ENCODE measurements at places on chromosomes 12 and 14.

- no peak for DNase-seq
Observed at GRCh38 chr12:51662728-51663154, 71.7 kb downstream of the SCN8A start.

DNA sequence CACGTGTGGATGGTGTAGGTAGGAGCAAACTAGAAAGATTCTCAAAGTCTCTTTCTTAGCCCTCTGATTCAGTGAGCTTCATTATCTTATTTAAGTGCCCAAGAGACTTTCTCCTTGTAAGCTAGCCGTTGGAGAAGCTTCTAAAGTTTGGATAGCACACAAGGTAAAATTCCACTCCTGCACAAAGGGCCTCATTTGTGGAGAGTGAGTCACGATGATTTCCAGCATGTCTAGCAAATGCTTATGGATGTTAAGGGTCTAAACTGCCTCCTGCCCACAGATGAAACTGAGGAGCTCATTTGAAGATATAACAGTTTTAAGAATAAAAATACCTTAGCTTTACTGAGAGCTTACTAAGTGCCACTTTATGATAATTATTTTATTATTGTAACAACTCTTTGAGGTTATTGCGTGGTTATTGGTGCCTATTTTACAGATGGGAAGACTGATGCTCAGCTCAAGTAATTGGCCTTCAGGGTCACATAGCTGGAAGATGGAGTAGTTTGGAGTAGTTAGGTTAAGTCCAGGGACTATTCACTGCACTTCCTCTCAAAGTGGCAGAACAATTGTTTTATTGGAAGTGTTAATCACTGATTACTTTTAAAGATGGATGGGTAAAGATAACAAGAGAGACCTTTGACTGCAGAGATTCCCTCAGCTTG is 78.7 kb upstream of the HIF1A start:
- no peak for DNase-seq

DNA sequence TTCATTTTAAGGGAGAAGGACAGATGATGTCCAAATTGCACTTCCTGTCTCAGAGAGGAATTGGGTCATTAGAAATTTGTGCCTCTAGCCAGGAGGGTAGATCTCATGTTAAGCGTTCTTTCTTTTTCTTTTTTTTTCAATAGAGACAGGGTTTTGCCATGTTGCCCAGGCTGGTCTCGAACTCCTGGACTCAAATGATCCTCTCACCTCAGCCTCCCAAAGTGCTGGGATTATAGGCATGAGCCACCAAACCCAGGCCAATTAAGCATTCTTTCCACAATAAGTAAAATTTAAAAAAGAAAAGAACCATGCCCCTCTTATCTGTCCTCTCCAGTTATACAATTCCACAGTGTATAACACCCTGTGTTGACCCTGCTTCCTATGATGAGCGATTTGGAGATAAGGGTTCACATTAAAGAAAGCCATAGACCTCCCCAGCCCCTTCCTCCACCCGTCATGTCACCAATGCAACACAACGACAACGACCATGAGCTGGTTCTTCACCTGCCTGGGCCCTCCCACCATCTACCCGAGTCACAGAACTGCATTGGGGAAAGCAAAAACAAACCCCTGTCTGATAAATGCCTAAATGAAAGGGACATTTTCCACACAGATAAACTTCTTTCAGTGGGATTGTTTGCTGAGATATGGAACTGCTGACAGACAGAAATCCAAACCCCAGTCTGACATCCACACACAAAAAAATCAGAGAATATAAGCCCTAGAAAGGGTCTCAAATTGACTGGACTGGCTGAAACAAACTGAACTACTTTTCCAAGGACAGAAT is 37.3 kb downstream of the SSH1 start:
- no peak for DNase-seq

DNA sequence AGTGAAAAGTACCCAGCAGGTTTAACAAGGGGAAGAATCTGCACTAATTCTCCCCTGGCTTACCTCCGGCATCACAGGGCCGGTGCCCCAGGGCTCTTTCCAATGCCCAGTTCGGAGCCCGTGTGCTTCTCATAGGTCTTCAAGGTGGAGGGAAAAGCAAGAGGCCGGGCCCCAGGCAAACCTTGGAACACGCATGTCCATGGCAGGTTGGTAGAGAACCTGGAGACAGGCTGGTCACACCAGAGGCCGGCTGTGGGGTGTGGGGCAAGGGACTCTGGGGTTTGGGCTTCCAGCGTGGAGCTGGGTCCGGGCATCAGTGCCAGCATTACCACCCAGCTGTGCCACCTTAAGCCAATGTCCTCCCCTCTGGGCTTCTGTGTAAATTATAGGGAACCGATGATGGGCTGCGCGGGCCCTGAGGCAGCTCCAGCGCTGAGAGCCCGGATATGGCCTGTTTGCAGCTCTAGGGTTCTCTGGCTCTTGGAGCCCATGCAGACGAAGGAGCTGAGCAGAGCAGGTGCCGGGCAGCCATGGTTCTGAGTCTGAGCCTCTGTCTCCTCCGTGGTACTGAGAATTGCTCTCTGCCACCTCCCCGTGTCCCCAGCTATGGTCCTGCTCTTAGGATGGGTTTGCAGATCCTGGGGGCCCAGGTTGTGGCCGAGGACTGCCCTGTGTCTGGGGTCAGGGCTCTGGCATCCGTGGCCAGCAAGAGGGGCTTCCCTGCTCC is 197.0 kb upstream of the C14orf180 start:
- no peak for DNase-seq

- DNase-seq = no peak
Observed at GRCh38 chr12:14905269-14906004, 19.8 kb upstream of the MGP start.

DNA sequence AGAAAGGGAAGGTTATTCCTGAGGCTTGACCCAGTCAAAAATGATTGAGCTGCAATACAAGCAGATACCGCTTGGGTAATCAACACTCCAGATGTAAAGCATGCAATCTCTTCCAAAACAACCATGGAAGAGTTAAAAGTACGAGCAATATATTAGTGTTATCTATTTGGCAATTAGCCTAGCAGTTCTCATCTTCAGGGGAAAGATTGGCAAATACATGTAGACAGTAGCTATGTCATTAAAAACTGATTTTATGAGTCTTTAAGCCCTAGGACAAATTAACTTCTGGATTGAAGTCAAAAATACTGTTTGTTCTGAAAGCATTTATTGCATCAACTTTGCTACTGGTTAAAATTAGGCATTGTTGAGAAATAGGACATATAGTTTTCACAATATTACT is 9.3 kb upstream of the GYS2 start:
- DNase-seq = no peak

- no peak for DNase-seq
Observed at GRCh38 chr12:86117711-86118110, 138.5 kb downstream of the MGAT4C start.

- DNase-seq = no peak
Observed at GRCh38 chr12:70709022-70709421, 71.8 kb upstream of the PTPRB start.

DNA sequence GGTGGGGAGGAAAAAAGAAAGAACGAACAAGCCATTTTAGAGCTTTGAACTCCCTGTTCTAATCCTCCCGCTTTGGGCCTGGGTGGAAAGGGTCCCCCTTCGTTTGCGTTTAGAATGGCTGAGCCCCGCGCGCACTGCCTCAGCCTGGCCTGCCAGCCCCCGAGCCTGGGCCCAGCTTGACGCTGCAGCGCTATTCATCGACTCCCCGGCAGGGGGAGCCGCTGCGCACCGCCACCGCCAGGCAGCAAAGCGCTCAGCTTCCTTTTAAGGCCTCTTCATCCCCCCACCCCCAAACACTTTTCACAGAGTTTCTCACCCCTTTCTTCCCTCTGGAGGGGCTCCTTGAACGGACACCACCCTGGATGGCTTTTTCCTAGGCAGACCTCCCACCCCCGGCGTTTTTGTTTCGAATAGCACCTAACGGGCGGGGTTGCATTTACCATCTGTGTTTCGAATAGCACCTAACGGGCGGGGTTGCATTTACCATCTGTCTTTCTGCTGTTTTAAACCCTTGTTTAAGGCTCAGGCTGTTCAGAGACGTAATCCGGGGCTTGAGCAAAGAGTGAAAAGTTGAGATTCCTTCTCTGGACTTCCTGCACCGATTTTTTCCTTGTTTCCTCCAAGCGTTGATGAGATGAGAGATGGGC is 56.4 kb upstream of the PIWIL1 start:
- no peak for DNase-seq

GRCh38 chr12:14982991-14983390 is 10.1 kb downstream of the PDE6H start:
- no peak for DNase-seq

- no peak for DNase-seq
Observed at GRCh38 chr14:61262082-61262481, 19.1 kb downstream of the TMEM30B start.

GRCh38 chr14:73232984-73233383 is 4.3 kb upstream of the PAPLN start:
- DNase-seq = no peak
